ENCODE measurements at places on chromosomes 1 and 21.

GRCh38 chr1:90994461-90994860 is 27.4 kb downstream of the ZNF644 start:
- no peak for DNase-seq

GRCh38 chr1:203059485-203059884 is 26.3 kb downstream of the MYOG start:
- no peak for DNase-seq

DNA sequence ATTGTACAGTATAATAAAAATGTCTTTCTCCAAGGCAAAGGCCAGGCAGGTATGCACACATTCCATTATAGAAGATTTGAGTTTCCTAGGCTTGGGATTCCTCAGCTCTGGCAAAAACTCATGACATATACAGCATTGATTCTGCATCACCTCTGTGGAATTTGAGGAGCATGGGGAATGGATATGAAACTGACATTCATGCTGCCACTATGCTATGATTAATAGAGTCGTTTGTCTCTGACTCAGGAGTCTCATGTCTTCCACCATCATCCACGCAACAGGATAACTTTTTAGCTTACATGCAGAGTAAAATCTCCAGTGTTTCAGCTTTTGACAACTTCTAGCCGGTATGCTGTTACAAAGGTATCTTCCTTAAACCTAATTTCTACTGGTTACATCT is 49.8 kb upstream of the ADORA3 start:
- peak; percentile 77 for DNase-seq

- DNase-seq = no peak
These were observed 26.8 kb downstream of the SLC1A7 start for GRCh38 chr1:53115403-53116306.

DNA sequence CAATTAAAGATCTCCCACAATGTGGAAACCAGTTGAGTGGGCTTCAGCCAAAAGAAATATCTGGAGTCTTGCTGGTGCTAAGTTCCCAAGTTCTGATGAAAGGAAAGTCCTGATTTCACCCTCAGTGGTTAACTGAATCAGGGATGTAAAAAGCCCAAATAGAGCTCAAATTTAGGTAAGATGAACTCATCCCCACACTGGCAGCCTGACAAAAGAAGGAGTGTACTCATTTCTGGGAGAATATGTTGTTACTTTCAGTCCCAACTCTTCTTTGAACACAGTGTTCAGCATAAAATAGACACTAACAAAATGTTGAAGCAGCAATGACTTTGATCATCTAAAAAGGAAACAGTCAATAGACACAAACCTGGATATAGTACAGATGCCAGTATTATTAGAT is 91.7 kb downstream of the CHRM3 start:
- DNase-seq = no peak

GRCh38 chr1:90924982-90925381 is 96.9 kb downstream of the ZNF644 start:
- DNase-seq = no peak

DNA sequence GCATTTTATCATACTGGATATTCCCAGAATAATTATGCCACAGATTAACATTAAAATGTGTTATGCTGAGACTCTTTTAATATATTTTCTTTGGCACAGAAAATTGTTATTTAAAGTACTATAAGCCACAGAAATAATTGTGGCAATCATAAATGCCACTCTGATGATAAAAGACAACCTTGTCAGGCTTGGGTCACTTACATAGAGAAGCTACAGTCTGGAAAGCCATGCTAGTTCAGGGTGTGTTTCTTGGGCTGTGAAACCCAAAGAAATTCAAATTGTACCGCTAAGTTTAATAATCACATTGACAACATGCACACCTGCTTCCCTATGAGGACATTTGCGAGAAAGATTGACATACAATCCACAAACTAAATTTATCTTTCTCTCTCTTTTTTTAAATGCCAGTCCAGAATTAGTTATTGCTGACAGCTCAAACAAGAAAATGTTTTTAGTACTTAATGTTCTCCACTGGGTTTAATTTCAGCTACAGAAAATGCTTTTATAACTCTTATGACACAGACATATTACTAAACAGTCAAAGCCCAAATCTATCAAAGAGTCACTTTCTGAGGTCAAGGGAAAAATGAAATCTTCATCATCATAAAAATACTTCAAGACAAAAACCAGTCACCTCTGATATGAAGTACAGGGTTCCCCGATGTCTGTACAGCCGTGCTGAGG is 38.7 kb downstream of the TTC13 start:
- DNase-seq = no peak

DNA sequence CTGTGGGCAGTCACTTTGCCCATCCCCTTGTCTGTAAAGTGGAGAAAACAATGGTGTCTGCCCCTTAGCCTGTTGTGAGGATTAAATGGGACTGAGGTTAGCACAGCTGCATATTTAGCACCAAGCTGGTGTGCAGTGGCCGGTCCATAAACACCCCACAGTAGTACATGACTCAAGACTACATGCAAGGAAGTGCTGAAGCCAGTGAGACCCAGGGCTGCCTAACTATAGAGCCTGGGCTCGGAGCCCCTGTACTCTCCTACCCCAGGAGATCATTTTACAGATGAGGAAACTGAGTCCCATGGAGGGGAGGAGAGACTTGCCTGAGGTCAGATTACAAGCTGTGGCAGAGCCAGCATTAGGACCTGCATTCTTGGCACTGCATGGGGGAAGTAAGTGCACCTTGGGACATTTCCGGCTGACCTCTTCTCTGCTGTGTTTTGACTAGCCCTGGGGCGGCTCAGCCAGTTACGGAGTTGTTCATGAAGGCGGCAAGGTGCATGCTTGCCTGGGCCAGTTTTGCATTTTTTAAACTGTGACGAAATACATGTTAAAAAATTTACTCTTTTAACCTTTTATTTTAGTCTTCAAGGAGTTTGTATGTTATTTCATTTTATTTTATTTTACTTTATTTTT is 3.2 kb downstream of the SERINC2 start:
- DNase-seq = no peak

GRCh38 chr1:60428127-60428526 is 354.6 kb upstream of the C1orf87 start:
- no peak for DNase-seq

GRCh38 chr21:37412603-37413360 is 46.2 kb downstream of the DYRK1A start:
- DNase-seq = no peak

DNA sequence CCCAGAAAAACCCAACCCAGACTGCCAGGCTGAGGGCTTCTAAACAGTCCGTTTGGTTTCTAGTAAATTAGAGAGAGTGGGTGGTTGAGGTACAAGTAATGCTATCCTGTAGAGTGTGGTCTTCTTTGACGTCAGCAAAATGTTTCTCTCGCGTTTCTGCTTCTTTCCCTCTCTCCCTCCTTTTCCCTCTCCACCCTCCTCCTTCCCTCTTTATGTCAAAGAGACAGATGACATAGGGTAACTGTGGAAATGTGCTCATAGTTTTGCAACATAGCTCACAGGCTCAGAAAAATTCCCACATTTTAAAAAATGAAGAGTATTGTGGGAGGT is 158.3 kb downstream of the TOMM20 start:
- DNase-seq = no peak

GRCh38 chr1:174017231-174017970 is 4.8 kb downstream of the RC3H1 start:
- no peak for DNase-seq

GRCh38 chr1:16152481-16153087 is 3.3 kb downstream of the EPHA2 start:
- no peak for DNase-seq

DNA sequence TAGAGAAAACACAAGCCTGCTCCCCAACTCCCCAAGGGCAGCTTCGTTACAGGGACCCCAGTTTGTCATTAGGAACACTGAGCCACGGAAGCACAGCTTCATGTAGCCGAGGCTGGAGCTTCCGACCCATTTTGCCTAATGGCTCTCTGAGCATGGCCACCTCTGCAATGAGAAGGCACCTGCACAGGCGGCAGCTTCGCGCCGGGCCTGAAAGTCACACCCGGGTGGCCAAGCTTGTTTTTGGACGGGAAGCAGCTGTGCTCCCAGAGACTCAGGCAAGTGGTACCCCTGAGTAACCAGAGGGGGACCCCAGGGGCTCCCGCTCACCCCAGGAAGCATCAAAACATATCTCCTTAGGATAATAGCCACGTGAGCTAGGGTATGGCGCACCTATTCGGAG is 80.9 kb downstream of the SLC66A1 start:
- no peak for DNase-seq

GRCh38 chr1:209880031-209880430 is 52.3 kb downstream of the UTP25 start:
- no peak for DNase-seq

- DNase-seq = no peak
These were observed 53.1 kb downstream of the LMX1A start for GRCh38 chr1:165303386-165303785.

DNA sequence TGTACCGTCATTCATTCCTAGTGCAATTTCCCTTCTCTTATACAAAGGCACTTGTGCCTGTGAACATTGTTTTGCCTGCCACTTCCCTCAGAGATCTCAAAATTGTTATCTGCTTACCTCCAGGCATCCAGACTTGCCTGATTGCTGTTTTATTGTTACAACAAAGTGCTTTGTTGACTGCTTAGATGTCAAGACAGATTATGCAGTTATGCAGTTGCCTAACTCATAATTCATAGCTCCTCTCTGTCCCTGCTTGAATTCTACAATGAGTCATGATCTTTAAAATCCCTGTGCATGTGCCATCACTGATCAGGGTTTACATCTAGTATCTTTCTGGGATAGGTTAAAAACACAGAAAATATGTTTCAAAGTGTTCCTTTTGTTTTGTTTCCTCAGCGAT is 24.5 kb downstream of the CXADR start:
- DNase-seq = no peak

DNA sequence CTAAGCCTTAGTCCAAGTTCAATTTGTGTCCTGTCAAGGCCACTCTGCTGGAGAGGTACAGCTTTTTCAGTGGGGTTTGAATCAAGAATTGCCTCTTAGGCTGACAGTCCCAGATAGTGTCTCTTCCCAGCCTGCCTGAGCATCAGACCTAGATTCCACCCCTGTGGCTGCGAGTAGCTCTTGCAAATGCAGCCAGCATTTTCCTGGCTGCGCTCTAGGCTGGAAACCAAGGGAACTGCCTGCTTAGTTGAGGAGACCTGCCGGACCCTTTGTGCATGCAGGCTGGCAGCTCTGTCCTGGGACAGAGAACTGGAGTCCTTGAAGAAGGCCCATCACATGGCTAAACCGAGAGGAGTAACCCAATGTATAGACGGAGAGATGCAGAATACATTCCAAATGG is 293.7 kb downstream of the PCP4 start:
- DNase-seq = no peak

DNA sequence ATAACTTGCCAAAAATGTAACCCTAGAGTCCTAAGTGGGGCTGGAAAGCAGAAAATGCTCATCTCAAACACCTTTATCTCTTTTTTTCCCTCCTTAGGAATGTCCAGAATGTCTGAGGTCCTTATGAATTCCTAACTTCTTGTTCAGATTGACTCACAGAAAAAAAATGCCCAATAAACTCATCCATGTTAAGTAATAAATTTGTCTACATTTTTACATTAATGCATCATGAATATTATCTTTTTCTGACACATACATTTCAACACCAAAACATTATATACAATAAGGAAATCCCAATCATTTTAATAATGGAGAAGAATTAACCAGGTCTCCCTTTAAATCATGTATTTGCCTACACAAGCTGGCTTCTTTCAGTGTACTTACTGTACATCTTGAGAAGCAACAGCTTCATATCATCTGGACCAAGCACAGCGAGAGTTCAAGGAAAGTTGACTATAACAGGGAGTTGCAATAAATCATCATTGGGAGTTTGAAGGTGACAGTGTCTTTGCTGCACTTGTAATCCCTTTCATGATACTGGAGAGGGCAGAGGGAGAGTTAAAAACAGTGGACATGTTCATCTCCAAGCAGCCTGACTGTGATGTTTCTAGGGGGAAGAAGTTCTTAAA is 565.2 kb downstream of the LTN1 start:
- DNase-seq = no peak

DNA sequence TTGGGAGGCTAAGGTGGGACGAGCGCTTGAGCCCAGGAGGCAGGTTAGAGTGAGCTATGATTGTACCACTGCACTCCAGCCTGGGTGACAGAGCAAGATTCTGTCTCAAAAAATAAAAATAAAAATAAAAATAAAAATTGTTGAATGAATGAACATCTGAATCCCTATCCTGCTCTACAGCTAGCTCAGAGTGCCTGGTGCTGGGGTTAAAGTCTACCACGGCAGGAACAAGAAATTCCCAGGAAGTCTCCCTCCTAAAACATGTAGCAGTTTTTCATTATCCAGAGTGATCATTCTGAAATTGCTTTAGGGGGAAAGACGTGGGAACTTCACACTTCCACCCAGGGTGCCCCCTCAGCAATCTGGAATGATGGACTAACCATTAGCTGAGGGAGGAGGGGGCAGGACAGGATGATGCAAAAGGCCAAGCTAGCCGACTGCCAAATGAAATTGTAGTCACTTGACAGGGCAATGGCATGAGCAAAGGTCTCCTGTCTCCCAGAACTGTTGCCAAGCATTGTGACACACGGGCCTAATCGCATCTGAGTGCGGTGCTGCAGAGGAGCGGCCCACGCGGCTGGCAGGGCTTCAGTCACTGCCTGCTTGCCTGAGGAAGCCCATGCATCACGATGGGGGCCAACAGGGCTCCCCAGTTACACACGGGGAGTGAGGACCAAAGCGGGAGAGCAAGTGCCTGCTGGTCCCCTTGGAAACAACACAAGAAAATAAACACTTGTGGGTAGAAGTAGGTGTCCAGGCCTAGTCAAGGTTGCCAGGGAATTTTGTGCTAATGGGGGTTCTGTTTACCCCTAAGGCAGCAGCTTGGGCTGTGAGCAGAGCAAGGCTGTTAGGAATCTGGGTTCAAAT is 85.7 kb downstream of the NENF start:
- no peak for DNase-seq

- DNase-seq = no peak
These were observed 72.2 kb upstream of the C1orf87 start for GRCh38 chr1:60145771-60146170.

GRCh38 chr1:25126562-25126961 is 105.7 kb downstream of the SYF2 start:
- DNase-seq = no peak

DNA sequence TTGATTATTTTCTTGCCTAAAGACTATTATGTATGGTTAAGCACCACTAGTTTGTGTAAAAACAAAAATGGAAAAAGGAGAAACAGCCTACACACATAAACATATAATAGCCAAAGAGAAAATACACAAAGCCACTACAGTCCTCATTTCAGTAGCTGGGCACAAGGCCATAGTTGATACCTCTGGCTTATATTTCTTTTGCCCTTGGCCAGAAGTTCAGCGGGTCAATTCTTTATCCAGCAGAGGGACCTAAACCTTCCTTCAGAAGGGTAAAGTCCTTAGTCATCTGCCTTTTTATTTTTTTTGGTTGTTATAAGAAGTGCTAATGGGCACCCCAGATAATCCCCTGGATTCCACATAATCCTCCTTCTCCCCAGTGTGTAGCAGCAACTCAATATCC is 134.1 kb downstream of the PIGK start:
- DNase-seq = no peak

GRCh38 chr1:86741947-86742572 is 37.7 kb downstream of the SH3GLB1 start:
- DNase-seq = no peak
